ENCODE measurements at places on chromosomes 11 and 22.

- DNase-seq = no peak
Measured at GRCh38 chr11:79076526-79077115, 364.2 kb downstream of the TENM4 start.

DNA sequence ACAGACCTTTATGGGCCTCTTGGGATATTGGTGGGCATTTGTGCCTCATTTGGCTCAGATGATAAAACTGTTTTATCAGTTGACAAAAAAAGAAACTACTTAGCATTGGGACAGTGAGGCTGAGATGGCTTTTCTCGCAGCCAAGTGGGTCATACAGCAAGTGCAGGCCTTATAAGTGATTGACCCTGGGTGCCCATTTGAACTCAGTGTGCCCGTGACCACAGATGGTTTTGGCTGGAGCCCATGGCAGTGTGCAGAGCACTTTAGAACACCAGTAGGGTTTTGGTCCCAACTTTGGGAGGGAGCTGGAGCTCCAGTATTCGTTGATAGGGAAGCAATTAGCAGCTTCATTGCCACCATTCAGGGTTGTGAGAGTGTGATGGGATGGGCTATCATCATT, 404.5 kb upstream of the LARGE1 start:
- no peak for DNase-seq

DNA sequence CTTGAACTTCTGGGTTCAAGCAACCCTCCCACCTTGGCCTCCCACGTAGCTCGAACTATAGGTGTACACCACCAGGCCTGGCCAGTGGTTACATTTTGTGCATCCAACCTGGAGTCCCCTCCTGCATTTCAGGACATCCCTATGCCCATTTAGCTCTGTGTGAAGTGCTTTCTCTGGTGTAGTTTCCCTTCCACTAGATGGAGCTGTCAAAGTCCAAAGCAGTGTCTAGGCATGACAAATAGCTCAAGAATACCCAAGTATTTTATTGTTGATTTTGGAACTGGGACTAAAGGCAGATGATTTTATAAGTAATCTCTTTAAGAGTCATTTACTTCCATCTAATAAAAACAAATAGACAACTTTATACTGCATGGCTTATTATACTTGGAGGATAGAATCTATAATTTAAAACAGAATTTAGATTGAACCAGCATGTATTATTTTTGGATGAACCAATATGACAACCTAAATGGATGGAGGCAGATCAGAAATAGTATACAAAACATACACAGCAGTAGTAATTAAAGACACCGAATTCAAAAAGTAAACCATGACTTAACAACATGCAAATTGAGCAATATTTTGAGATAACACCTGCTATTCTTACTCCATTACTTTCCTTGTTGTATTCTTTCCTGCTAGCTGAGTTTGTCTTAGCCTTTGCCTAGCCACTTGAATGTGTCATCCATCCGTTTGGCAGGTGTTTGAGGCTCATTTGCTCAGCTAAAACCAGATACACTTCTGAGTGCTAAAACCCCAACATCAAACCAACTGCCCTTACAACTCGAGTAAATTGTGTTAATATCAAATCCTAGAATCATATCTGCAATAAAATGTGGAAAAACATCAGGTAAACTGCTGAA, 37.7 kb downstream of the EIF4ENIF1 start:
- DNase-seq = no peak

DNA sequence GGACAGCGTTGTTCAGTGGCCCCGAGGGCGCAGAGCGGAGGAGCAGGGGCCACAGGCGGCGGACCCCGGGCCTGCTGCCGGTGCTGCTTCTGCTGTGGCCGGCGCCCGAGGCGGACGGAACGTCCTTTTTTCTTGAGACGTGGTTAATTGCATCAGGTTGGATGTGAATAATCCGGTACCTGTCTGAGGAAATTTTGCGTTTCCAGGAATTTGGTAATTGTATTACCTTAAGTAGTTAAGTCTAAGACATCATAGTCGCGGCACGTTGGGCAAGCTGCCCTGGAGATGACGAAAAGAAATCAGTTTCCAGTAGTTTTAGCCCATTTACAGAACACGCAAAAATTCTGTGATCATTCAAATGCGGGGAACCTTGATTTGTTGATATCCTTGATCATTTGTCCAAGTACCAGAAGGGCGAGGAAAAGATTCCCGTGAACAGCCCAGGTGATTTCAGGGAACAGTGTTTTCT, 789 bp downstream of the SPECC1L start:
- DNase-seq = no peak

DNA sequence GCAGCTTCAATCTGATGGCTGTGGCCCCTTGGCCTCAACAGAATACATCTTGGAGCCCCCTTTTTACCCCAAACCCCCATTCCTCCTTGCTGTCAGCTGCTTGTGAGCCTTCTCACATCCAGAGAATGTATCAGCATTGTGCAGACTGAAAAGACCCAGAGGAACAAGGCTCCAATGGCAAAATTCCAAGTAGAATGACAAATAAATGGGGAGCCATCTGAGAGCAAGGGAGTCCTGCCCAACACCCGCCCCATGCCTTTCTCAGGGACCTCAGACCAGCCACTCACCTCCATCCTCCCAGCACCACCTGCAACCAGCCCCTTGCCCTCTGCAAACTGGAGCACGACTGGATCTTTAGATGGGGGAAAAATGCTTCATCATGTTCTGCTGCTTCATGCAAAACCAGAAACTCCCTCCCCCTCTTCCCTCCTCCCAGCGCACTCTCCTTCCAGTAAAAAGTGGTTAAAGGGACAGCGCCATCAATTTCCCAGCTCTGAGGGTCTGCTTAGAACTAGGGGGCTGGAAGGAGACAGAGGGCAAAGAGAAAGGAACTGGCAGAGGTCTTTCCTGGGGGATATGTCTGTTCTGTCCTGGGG, 2.2 kb upstream of the NEFH start:
- DNase-seq = no peak

DNA sequence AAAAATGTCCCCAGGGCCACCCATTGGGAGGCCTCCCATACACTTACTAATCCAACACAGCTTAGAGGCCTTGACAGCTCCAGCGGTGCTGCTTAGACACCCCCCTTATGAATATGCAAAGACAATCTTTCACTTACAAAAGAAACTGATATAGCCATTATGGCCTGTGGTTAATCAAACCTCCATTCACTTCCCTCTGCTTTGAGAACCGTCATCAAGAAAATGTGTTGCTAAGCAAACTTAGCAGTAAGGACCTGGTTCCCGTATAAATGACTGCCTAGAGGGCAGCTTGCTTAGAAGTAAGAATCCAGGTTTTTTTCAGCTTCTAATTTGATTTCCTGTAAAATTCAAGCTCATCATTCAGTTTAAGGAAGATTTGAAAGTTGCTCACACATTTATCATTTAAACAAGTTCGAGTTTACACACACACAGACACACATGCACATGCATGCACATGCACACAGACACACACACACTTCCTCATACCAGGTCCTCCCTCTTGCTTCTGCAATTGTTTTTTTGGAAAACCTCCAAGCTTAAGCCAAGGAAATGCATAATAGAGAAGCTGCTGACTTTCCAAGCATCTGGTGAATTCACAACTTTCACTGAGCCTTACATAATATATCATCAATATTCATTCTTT, 137.7 kb upstream of the BLID start:
- no peak for DNase-seq

GRCh38 chr11:15651033-15651432, 536.3 kb downstream of the INSC start:
- no peak for DNase-seq

DNA sequence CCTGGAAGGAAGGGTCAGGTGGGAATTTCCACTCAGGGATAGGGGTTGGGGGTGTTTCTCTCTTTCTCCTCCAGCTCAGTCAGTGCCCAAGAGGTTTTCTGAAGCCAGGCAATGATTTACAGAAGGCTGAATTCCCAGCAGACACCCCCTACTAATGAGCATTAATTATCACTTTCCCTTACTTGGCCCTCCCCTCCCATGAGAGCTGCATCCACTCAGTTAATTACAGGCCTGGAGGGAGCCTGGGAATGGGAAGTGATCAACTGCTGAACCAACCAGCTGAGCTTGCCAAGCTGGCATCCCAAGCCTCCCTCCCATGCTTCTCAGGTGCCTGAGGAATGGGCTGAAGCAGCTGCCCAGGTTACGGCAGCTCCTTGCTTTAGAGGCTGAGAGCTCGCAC, 992 bp downstream of the LGALS12 start:
- no peak for DNase-seq

DNA sequence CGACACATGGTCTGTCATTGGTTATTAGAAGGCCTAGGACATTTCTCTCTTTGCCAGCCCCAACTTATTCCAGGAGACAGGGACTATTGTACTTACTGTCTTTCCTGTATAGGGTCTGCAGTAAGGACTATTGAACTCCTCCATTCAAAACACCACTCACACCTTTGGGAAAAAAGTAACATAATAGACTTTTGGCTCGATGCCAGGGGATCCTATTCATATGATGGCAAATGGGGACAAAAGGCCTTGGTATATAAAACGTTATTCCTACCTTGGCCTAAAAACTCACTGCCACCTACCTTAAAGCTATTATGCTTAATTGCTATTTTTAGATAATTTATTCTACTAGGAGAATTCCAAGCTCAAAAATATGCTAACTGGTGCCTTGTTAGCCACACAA, 6.3 kb upstream of the NDUFC2 start:
- no peak for DNase-seq

DNA sequence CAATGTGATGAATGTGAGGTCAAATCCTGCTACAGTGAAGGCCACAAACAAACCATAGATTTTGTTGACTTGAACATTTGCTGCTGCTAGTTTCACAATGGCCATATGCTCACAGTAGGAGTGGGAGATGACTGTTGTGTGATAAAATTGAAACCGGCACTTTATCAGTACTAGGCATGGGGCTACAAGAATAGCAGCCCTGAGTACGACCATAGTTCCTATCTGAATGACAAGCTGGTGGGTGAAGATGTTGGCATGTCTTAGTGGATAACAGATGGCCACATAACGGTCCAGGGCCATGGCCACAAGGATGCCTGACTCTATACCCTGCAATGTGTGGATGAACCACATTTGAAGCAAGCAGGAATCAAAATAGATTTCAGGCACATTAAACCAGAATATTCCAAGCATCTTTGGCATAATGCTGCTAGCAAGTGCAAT, 2.8 kb downstream of the OR52A1 start:
- DNase-seq = no peak

DNA sequence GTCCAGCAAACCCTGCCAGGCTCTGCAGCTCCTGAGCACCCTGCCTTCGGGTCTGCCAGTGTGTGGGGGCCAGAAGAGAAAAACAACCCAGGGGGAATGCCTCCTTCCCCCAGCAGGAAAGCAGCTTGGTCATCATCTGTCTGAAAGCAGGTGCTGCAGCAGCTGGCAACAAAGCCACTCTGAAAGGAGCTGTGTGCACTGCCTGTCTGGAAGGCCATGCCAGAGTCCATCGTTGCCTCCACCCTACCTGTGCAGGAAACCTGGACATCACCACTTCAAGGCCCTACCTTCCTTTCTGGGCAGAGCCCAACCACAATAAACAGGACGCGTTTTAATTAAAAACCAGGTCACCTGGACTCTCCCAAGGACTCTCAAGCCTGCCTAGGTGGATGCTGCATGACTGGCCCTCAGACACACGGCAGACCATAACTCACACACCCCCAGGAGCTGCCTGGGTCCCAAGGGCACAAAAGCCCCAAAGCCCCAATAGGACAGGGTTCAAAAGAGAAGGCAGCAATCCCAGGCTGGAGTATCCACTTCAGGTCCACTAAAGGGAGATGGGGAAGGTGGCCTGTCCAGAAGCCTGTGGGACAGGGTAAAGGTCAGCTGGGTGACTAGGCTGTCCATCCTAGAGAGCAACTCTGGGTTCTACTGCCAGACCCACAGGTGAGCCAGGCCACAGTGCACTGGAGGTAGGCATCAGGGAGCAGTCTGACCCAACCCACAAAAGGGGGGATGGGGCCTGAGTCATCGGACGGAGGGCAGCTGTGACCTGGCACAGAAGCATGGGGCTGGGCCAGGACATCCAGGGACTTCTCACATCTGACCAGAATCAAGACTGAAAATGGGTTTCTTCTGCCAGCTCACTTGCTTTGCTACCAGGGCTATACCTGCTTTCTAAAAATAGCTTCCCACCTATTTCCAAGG, 6.1 kb downstream of the GNB1L start:
- DNase-seq = no peak

DNA sequence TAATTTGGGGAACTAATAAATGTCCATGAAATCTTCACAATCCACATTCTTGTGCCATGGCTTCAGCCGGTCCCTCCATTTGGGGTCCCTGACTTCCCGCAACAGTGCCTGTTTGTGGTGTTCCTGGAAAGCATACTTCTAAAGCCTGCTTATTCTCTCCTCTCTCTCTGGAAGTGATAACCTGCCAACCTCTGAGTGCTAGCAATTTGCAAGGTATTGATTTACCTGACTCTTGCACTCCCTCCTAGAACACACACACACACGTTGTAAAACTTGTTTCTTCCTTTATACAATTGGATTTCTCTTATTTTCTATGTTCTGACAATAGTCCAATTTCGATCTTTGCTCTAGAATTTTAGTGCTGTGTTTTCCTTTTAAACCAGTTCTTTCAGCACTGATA, 58.5 kb downstream of the NXPE2 start:
- DNase-seq = no peak

All from activated CD8-positive, alpha-beta memory T cell treated with anti-CD3 and anti-CD28 coated beads for 4 hours (primary cell).